ENCODE measurements at places on chromosomes 7 and 10.

DNA sequence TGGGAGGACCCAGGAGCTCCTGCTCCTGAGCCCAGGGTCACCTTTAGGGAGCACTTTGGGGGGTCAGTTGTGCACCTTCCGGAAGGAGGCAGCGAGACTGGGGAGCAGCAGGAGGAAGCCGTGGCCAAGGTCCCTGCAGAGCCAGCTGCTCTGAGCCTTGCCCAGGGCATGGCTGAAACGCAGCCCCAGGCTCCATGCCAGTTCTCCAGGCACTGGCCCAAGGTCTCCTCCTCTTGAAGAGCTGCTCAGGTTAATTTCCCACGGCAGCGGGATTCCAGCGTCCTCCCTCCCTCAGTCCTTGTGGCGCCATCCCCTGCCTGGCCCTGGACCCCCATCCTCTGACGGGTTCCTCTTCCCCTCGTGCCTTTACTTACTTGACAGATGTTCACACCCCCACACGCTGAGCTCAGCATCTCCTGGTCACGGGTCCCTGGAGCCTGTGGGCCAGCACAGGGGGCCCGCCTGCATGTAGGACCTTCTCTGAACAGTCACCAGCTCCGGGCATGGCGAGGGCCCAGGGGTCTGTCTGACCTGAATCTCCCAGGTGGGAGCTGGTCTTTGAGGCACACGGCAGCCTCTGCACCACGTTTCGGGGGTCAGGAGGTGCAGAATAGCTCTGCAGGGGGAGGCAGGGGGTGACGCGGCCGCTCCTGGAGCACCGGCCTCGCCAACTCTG lies 16.7 kb upstream of the CFAP46 start:
- DNase-seq = no peak

GRCh38 chr7:43469051-43469450 lies 113.9 kb upstream of the STK17A start:
- DNase-seq = no peak

GRCh38 chr10:62687230-62687748 lies 117.2 kb upstream of the ADO start:
- no peak for DNase-seq

GRCh38 chr10:132562177-132562915 lies 24.8 kb downstream of the INPP5A start:
- DNase-seq = no peak

- no peak for DNase-seq
These were observed 1291.5 kb downstream of the TYW1 start for GRCh38 chr7:68288144-68288593.

DNA sequence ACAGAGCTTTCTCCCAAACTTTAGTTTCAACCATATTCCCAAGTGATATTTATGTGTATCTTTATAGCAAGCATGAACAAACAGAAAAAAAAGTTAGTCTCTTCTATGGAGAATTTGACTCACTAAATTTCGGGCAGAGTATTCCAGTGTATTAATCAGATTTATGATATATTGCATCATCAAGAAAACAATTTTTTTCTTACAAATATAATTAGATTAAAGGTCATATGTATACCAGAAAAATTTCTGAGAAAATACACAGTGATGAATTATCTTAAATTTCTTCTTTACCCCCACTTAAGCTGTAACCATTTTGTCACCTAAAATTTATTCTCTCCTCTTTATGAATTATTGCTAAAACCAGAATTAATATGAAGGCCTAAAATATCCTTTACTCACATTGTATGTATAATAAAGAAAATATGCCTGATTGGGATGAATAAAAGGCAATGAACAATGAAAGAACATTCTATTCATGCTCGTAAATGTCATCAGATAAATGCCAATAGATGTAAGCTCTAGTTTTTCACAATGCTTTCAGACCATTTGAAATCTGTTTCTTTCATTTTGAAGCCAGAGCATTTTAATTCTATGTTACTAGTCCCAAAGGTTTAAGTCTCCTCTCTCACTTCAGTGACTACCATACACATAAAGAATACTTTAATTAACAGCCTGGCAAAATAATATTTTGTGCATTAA lies 192.1 kb downstream of the HGF start:
- no peak for DNase-seq

- DNase-seq = peak; percentile 21
These were observed 193.2 kb downstream of the MYOF start for GRCh38 chr10:93288679-93289634.

- no peak for DNase-seq
These were observed 62.8 kb downstream of the CUBN start for GRCh38 chr10:17066807-17067206.

GRCh38 chr10:79346388-79347225 lies 662 bp upstream of the PPIF start:
- no peak for DNase-seq

GRCh38 chr10:30300728-30301127 lies 48.4 kb downstream of the MTPAP start:
- no peak for DNase-seq

DNA sequence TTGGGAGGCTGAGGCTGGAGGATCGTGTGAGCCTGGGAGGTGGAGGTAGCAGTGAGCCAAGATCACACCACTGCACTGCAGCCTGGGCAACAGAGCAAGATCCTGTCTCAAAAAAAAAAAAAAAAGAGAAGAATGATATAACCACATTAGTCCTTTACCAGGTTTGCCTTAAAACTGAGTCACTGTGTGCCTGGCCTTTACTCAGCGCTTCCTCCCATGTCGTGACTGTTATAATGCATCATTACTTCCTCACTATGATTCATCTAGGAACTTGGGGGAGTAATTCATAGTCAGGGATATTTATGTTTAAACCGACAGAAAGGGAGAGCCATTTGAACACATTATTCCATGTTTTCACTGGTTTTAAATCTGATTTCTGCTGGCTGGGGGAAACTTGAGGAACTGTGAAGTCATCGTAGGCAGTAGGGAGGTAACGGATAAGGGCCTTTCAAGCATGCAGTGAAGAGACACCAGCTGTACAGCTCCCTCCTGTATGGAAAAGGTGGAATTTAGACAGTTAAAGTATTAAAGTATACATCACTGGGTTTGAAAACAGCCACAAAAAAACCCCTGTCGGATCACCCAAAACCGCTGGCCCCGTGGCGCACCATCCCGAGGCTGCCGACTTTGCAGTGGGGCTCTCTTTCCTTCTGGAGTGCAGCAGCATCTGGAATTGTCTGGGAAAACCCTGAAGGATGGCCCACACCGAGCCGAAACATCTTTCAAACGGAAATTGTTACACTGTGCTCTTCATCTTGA lies 119.8 kb downstream of the NKX6-2 start:
- DNase-seq = peak; percentile 18

DNA sequence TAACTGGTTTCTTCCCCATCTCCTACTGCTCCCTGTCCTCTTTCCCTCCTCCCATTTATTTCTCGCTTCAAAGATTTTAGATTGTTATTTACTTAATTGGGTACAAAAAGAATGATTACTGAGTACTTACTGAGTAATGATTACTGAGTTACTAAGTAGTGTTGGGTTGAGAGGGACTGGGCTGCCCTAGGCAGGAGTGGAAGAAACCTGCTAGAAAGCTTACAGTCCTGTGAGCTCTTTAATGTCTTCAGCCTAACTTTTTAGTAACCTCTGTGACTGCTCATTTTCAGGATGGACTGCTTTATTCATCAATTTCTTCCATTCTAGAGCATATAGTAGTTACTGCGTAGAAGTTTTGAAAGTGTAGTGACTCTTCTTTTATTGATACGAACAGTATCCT lies 7.6 kb downstream of the PHF14 start:
- DNase-seq = no peak

DNA sequence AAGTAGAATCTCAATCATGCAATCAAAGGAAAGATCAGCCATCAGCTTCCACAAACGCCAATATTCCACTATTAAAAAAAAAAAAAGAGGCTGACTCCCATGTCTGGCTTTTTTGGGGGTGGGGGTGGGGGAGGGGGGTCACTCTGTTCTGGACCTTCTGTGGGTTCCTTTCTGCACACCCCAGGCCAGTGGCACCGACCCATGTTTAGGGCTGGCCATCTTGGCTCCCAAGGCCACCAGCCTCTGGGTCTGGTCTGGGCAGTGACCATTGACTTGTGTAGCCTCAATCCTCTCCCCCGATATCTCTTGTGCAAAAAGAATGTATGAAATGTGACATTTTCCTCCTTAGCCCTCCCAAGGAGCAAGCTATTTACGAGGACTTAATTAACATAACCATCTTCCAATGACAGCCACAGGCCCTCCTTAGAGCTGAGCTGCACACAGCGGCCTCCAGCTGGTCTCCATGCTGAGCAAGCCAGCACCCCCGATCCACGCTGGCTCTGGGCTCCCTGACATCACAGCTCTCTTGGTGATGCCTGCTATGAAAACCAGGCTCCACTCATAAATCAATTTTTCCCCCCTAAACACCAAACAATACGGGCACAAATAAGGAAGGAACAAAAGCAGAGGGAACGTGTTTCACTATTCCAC lies 100.1 kb downstream of the ZRANB1 start:
- no peak for DNase-seq

GRCh38 chr10:75202321-75203045 lies 8.1 kb upstream of the VDAC2 start:
- no peak for DNase-seq

- DNase-seq = no peak
These were observed 39.2 kb upstream of the OTUD1 start for GRCh38 chr10:23399701-23400144.

DNA sequence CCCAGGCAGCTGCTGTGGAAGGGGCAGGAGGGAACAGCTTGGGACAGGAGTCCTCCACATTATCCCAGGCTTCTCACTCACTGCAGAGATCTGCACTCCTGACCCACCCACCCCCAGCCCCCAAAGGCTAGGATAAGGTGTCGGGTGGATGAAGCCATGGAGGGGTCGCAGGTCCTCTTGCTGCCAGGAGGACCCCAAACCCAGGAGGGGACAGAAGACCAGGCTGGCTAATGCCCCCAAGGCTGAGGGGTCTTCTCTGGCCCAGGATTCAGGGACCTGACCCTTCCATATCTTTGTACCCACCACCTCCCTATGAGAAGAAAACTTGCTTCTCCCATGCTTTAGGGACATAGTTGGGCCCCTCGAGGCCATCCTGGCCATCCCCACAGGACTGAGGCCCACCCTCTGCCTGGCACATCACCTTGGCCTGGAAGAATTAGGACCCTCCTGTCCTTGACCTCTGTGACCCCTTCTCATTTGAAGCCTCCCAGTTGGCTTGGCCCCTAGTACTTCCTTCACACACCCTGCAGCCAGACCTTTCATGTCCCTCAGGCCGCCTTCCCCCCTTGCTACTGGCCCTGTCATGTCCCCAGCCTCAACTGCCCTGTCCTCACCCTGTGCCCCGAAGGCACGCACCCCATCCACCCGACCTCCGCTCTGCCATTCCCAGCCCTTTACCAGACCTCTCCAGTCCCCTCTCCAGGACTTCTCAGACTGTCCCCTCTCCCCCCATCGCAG lies 21.6 kb downstream of the KCNH2 start:
- DNase-seq = no peak

- DNase-seq = no peak
These were observed 404.3 kb upstream of the NPVF start for GRCh38 chr7:25632616-25633015.

DNA sequence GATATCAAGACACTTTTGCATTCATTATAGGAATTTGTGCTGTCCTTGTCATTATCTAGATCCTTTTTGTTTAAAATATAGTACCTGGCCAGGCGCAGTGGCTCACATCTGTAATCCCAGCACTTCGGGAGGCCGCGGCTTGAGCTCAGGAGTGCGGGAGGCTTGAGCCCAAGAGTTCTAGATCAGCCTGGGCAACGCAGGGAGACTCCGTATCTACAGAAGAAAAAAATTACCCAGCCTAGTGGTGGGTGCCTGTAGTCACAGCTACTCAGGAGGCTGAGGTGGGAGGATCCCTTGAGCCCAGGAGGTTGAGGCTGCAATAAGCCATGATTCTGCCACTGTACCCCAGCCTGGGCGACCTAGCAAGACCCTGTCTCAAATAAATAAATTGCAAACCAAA lies 621 bp upstream of the MORN4 start:
- peak; percentile 8 for DNase-seq

DNA sequence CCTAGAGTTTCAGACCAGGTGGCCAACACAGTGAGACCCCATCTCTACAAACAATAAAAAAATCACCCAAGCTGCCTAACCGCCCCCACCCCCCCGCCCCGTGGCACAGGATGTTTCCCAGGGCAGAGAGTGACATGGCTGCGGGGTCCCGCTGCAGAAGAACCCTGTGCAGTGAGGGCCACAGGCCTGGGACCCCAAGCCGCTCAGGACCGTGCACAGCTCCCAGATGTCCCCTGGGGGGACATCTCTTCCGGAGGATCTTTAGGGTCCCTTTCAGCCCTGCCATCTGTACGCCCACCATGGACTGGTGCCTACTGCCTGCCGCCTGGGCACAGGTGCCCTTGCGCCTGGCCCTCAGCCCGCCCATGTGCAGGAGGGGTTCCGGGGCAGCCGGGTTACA lies 373.6 kb downstream of the DNAJB6 start:
- no peak for DNase-seq

DNA sequence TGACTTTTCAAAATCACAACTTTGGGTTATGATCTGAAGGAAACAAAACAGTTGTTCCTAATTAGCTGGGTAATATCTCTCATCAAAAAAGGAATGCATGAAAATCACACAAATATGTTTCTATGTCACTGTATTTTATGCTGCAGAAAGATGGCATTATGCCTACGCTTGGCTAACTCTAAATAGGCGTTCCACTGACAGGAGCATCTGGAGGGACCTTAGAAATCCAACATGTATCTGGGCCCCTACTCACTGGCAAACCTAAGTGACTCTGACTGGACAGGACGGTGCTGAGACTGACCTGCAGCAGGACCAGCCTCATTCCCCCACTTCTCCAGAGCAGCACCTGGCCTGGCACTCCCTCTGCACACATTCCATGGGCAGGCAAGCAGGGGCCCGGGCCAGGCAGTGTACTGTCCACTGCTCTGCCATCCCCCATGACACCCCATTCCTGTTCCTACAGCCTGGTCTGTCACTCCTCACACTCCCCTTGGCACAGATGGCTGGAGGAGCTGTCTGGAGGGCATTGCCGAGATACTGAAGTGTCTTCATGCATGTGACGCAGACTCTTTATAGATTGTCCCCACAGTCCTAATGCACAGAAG lies 2.6 kb upstream of the MYL7 start:
- no peak for DNase-seq

- DNase-seq = no peak
These were observed 23.3 kb upstream of the HSPA12A start for GRCh38 chr10:116765648-116766081.
